ENCODE measurements at places on chromosomes 5 and 9.

- DNase-seq = no peak
These were observed 64.9 kb downstream of the ZNF354C start for GRCh38 chr5:179124853-179125788.

GRCh38 chr5:105807290-105807689 lies 1863.4 kb downstream of the EFNA5 start:
- DNase-seq = no peak

- DNase-seq = no peak
These were observed 6.7 kb upstream of the BRINP1 start for GRCh38 chr9:119375892-119376291.

GRCh38 chr5:124745007-124745927 lies 1.2 kb downstream of the ZNF608 start:
- DNase-seq = no peak

- no peak for DNase-seq
These were observed 8.0 kb downstream of the PDLIM4 start for GRCh38 chr5:132265336-132266030.

- DNase-seq = no peak
These were observed 6.8 kb upstream of the ENTPD8 start for GRCh38 chr9:137447722-137448601.

- DNase-seq = no peak
These were observed 45.0 kb downstream of the COL23A1 start for GRCh38 chr5:178545176-178545575.

DNA sequence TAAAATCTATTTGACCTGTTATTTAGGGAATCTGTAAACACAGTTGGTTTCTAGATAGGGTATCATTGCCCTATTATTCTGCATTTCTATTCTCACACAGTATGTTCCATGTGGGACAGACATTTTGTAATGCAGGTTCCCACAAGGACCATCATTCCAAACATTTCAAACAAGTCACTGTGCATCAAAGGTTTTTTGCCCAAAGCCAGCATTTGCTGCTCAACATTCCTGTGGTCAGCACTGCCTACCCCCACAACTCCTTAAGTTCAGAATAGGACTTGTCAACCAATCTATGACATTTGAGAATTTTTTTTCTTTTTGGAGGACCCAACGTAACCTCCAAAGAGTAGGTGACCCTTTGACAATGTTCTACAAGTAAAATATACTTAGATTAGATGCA lies 95.7 kb downstream of the LPAR1 start:
- no peak for DNase-seq

GRCh38 chr5:28286566-28286965 lies 1248.2 kb upstream of the CDH9 start:
- no peak for DNase-seq

DNA sequence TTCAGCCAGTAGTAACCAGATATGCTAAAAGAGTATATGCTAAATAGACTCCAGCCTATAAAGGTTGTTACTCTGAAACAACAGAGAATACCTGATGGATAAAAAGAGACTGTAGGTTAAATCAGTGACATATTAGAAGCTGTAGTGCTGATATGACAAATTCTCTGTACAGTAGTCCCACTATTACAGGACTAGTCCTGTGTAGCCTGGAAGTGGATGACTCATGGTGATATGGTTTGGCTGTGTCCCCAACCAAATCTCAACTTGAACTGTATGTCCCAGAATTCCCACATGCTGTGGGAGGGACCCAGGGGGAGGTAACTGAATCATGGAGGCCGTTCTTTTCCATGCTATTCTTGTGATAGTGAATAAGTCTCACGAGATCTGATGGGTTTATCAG lies 276.2 kb upstream of the POU5F2 start:
- DNase-seq = no peak

- no peak for DNase-seq
These were observed 340.3 kb downstream of the KCNN2 start for GRCh38 chr5:114702136-114702535.

DNA sequence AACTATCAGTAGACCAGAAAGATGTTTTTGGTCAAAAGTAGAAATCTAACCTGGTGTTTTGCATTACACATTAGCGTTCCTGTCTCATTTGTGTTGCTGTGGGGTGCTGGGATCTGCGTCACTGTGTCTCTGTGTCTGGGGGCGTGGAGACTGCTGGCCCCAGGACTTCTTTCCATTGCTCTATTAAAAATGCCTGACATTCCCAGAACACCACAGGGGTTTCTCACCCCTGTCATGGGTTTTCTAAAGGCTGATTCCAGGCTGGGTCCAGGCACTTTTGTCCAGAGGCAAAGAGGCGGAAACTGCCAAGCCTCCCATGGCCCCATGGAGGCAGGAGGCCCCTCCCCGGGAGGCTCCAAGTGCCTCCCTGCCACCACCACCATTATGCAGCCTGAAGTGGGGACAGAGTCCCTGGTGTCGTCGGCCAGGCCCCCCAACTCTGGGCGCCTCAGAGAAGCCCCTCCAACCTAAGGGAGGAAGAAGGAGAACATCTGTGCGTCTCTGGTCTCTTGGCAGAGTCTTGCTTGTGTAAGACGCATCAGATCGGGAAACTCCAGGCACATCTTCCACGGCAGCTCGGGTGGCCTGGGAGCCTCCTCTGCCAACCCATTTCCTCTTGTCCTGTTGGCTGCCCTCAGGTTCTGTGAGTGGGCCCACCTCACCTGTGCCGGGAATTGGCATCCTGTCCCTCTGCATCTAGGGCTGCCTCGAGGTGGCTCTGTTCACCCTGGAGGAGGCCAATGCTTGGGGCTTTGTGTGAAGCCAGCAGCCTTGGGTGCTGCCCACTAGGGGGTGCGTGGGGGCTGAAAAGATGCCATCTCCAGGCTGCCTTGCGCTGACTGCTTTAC lies 13.8 kb upstream of the PLEKHG4B start:
- no peak for DNase-seq

DNA sequence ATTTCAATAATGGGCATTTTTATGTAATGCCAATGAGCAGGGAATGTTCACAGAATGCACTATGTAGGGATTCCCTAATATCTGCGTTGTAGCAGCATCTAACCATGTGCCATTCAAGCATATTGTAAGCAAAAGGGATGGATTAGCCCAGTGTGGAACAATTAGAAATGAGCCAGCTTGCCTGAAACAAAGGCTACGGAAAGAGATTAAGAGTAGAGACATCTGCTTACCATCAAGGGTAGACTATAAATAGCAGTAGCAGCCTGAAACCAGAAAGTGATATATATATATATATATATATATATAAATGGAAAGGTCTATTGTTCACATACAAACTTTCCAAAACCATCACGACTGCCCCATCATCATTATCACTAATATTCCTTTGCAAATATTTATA lies 31.9 kb upstream of the CEP120 start:
- DNase-seq = no peak

- no peak for DNase-seq
These were observed 6.0 kb downstream of the SNX18 start for GRCh38 chr5:54523534-54523933.
